ENCODE measurements at places on chromosomes 11 and 22.

DNA sequence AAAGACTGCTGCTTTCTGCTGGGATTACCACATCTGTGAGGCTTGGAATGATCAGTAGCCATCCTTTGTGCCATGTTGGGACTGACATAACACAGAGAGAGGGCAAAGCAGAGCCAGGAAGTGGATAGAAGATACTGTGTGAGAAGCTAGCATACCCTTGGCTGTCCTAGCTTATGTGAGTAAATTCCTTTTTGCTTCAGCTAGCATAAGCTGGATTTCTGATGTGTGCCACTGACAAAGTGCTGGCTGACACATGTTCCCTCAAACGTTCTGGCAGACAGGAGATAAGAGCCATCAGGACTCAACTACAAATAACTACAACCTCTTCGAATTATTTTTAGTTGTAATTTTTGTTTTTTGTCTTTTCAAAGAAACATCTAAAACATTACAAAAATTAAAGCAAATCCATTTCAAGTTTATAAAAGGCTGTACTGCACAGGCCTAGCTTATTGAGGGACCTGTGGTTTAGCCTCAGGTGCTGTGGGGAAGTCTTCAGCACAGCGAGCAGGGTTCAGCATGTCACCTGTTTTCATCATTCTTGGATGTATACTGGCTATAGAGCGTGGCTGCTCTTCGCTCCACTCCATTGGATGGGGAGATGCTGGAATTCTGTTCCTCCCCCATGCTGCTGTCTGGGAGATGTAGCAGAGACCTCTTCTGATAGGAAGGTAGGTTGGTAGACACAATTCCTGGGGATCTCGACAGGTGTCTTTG lies 120.9 kb downstream of the SWAP70 start:
- DNase-seq: no peak

DNA sequence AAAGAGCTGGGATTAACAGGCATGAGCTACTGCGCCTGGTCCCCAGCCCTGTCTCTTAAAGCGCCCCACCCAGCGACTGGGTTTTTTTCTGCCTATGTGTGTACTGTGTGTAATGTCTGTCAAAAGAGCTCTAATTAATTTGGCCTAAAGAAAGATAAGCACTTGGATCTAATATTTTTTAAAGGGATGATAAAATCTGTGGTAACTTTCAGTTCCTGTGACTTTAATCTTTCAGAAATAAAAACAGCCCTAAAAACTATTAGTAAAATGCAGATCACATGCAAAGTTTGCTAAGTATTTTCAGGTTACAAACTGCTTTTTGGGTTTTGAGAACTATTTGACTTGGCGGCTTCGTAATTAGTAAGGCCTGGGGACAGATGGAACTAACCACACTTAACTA lies 1358.7 kb downstream of the LRRC4C start:
- DNase-seq: no peak

DNA sequence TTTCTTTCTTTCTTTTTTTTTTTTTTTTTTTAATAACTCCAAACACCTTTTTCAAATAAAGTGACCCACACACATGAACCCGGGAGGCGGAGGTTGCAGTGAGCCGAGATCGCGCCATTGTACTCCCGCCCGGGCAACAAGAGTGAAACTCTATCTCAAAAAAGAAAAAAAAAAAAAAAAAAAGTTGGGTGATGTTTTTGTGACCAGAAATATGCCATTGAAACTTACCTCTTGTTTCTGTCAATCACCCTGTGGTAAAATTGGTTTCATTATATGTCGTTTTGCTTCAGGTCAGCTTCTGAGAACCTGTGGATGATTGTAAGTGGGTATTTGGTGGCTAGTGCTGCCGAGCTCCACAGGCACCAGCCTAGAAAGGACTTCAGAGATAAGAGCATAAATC lies 238.8 kb downstream of the TBC1D22A start:
- no peak for DNase-seq

- DNase-seq: no peak
These were observed 41.8 kb downstream of the MMP20 start for GRCh38 chr11:102583141-102583873.

GRCh38 chr11:3155216-3155615 lies 9.9 kb downstream of the OSBPL5 start:
- DNase-seq: no peak

DNA sequence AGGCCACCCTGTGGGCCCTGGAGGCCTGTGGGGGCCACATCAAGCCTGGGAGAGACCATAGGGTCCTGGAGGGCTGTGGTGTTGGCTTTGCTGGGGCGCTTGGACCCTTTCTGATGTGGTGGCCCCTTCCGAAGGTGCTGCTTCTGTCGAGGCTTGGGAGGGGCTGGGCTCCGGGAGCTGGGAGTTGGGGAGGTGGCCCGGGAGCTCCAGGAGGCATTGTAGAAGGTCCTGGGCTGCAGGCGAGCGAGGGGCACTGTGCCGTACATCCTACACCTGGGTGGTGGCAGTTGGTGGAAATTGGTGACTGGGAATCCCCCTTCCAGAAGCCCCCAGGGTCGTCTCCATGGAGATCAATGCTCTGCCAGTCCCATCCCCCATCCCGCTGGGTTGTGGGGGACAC lies 2.6 kb downstream of the PLA2G3 start:
- DNase-seq: no peak

DNA sequence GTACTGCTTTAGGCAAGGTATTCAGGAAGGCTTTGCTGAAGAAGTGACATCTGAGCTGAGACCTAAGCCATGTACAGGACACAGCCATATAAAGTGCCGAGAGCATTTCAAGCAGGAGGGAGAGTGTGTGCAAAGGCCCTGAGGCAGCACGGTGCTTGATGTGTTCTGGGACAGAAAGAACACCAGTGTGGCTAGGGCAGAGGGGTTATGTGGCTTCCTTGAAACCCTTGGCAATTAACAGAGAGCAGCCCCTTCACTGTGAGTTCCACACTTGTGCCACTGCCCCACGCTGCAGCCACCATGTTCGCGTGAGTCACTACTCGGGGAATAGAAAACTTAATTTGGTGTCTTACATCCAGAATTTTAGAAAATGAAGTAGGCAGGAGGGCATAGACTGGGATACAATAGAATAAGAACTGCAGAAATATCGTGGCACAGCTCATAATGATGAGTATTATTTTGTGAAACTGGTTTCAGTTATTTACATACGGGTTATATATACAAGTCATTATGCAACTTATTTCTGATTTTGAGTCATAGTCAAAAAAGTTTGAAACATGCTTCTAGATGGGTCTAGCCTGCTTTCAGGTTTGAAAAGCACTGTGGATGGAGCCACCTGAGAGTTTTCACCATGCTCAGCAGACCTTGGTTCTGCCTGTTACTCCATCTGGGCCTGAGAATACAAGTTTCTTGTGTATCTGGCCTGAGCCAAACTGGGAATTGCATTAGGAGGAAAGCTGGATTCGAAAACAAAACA lies 11.8 kb downstream of the IL10RA start:
- no peak for DNase-seq

GRCh38 chr11:35477901-35478300 lies 47.5 kb downstream of the PAMR1 start:
- no peak for DNase-seq

GRCh38 chr11:2267851-2268728 lies 2.3 kb downstream of the ASCL2 start:
- DNase-seq: no peak

DNA sequence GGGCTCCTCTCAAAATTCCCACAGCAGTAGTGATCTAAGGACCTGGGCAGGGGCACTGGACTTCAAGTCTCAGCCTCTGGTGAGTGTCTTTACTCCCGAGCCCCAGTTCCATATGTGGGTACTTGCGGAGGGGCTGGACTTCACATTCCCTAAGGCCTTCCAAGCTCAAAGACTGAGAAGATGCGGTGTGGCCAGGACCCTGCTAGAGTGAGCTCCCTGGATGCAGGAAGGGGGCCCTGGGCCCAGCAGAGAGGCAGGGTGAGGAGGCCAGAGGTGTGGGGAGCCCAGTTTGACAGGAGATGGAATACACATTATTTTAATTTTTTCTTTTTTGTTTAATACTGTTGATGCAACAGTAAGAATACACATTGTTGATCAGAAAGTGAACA lies 83.7 kb downstream of the IGLL1 start:
- DNase-seq: no peak

DNA sequence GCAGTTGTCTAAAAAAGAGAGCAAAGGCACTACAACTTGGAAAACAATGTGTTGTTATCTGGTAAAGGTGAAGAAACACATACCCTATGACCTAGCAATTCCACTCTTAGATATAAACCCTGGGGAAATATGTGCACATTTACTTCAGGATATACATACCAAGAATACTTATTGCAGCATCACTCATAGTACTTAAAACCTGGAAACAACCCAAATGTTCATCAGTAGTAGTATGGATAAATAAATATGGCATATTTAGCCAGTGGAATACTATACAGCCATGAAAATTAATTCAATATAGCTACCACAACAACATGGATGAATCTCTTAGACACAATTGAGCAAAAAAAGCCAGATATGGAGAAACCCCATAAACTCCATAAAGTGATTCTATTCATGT lies 26.1 kb upstream of the MICAL2 start:
- no peak for DNase-seq

DNA sequence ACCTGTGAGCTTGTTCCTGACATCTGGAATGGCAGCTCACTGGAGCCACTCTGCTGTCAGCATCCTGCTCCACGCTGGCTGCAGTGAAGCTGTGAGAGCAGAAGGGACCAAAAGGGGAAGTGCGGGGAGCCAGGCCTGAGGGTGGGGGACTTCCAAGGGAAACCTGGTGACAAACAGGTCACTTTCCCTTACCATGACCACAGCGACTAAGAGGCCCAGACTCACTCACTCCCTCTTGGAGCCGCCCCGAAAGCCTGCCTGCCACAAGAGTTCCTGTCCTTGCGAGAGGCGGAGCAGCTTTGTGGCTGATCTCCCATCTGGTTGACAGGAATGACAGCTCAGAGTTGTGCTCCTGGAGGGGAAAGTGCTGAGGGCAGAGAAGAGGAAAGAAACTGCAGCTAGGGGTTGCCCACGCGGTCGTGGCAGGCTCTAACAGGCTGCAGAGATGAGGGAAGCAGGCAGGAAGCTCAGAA lies 183.8 kb upstream of the NTM start:
- no peak for DNase-seq

DNA sequence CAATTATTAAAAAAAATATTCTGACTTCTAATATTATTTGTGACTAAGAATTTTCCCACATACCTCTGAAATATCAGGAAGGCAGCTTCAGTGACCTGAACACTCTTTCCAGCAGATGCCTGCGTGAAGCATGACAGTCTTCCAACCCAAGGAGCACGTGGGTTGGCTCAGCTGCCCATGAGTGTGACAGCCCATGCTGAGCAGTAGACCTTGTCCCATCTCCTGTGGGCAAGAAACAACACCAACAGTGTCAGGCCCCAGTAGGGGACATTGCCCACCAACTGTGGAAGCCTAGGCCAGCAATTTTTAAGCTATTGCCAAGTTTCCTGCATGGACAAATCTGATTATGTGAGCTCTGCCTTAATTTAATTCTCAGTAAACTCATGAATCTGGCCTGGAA lies 66.4 kb upstream of the OLFML1 start:
- DNase-seq: no peak

DNA sequence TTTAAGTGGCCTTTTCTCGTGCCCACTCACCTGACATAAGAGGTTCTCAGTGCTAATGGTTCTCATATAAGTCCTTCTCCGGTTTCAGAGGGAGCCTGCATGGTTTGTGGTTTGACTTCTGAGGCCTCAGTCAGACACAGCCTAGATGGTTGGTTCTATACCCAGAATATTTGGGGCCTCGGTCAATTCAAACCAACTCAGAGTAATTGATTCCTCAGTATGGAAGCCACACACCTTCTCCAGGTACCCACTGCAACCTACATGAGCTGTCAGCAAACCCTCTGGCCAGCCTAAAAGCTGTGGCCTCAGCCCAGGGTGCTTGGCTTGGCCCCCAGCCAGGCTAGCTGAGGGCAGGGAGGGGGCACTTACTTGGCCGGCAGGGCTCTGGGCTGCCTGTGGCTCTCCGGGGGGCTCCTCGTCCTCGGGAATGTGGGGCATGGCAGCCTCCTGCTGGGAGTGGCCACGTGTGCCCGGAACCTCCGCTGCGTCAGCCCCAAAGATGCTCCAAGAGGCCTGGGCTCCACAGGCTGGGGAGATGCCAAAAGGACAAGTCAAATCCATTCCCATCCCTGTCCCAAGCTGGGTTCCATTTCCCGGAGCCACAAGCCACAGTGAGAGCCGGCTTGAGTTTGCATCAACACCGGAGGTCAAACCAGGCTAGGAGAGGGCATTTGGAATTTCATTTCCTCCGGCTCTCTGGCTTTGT lies 41.7 kb downstream of the IRAG1 start:
- no peak for DNase-seq

DNA sequence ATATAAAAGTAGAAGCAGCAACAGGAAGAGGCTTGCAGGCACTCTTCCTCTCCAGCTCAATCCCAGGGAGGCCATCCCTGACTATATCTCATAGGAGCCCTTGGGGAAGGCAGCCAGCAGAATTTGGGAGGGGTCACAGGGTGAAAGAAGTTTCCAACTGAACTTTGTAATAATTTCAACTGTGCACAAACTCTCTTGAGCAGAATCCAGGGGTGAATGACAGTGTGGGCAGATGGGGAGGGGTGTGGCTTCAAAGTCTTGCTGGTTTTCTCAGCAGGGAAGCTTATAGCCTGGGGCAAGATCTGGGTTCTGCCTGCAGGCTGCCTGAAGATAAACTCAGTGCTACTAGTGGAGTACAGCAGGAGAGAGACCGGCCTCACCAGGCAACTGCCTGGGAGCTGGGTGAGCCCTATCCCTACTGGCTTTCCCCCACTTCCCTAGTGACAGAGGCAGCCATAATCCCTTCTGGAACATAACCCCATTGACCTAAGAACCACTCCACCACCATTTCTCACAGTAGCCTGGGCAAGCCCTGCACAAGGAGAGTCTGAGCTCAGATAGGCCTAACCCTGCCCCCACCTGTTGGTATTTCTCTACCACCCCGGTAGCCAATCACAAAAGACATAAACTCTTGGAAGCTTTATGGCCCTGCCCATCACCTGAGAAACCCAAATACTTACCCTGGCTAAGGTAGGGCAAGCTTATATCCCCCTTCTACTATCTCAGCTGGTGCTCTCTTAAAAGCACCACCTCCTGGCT lies 17.8 kb upstream of the TTC12 start:
- no peak for DNase-seq

DNA sequence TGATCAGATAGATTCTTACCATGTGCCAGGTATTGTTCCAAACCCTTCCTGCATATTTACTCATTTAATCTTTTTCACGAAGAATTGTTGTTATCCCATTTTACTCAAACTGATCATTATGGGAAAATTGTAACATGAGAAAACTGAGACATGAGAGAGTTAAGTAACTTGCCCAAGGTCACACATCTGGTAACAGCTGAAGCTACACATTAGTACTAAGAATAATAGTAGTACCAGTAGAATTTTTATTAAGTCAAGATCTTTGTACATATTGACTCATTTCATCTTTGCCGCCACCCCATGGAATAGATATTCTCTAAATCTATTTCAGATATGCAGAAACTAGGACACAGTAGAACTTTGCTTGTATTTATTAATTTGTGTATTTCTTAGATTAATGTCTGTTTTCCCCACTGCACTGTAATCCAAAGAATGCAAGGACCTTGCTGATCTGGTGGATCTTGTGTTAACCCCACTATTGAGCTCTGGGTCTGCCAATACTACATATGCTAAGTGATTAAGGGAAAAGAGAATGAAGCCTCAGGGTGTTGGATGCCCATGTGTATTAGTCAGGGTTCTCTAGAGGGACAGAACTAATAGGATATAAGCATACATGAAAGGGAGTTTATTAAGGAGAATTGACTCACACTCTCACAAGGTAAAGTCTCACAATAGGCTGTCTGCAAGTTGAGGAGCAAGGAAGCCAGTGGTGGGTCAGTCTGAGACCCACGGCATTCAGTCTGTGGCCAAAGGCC lies 72.8 kb downstream of the PARVA start:
- no peak for DNase-seq
